ENCODE measurements at places on chromosomes 3 and 15. TPM values are rescaled to one million over a fixed set of nuclear protein-coding genes. Genes with fewer than 3 reads are reported as not detected.

Gene KBTBD13
- not detected for total RNA-seq

GRCh38 chr3:157868196-157868595 is 238.0 kb downstream of the SHOX2 start:
- DNase-seq = no peak
- no peak overlapping the region for H3K4me3 ChIP-seq
- H3K36me3 ChIP-seq = no peaks in the 10 kb centered on the region
- H3K4me1 ChIP-seq = no peaks in the 10 kb centered on the region

DNA sequence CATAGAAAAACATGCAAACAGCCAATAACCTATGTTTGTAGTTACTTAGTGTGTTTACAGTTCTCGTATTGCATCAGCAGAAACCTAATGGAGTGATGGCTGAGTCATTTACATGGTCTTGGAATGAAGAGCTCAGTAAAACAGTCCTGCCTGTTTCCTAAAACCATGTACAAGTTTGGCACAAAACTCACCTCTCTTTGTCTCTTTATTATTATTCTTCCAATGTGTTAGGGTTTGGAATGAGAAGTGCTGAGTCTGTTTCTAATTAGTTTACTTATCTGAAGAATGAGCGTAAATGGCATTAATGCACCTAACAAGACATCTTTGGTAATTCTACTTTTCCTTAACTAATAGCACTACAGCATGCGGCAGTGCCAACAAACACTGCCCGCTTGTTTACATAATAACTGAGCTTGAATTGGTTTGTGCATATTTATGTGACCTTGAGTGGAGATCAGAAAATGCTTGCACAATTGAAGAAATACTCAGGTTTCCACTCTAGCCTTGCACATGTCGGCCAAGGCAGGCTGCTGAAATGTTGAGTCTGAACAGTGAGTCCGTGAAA is 385.4 kb upstream of the SEMA6D start:
- no peak overlapping the region for H3K4me3 ChIP-seq
- no peaks in the 10 kb centered on the region for H3K36me3 ChIP-seq
- no peak overlapping the region for H3K27ac ChIP-seq
- no peaks in the 10 kb centered on the region for H3K27me3 ChIP-seq
- DNase-seq = no peak

GRCh38 chr3:133408366-133408765 is 8.5 kb downstream of the BFSP2 start:
- no peak overlapping the region for H3K4me3 ChIP-seq
- H3K27me3 ChIP-seq = peaks cover 8% of the 10 kb centered on the region
- no peak overlapping the region for H3K27ac ChIP-seq
- DNase-seq = no peak

DNA sequence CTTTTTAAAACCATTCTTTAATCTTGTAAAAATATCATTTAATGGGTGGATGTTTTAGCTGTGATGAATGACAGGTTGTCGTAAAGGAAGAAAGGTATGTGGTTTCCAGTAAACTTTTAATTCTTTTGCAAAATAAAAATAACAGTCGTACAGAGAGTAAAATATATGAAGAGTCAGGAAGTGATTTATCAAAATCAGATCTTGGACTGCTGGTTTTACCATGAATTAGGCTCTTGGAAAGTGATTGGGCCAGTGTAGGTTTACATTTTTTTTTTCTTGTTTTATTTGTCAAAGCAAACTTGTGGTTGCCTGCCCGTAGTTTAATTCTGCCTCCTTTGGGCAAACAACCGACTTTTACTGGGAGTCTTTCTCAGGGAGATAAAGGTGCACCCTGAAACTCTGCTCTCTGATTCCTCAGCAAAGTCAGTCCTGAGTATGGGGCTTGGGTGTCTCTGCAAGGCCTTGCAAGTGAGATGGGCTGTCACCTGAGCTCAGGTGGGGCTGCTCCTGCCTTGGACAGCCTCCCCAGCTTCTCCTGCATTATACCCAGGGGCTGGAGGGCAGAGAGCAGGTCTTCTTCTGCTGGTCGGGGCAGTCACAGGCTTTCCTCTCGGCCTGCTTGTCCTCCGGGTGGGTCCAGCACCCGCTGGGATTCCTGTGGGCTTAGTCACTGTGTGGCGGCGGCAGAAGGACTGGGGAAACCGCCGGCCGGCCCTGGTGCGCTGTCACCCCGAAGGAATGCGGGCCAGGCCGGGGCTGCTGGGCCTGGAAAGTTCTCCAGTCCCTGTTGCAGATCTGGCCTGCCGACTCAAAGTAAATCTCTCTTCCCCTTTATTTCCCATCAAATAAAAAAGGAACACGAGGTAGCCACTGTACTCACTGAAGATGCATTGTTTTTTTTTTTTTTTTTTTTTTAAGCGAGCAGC is 79.0 kb downstream of the IGF1R start:
- no peak overlapping the region for H3K4me3 ChIP-seq
- no peaks in the 10 kb centered on the region for H3K27me3 ChIP-seq
- H3K36me3 ChIP-seq = peaks cover 7% of the 10 kb centered on the region
- DNase-seq = no peak

DNA sequence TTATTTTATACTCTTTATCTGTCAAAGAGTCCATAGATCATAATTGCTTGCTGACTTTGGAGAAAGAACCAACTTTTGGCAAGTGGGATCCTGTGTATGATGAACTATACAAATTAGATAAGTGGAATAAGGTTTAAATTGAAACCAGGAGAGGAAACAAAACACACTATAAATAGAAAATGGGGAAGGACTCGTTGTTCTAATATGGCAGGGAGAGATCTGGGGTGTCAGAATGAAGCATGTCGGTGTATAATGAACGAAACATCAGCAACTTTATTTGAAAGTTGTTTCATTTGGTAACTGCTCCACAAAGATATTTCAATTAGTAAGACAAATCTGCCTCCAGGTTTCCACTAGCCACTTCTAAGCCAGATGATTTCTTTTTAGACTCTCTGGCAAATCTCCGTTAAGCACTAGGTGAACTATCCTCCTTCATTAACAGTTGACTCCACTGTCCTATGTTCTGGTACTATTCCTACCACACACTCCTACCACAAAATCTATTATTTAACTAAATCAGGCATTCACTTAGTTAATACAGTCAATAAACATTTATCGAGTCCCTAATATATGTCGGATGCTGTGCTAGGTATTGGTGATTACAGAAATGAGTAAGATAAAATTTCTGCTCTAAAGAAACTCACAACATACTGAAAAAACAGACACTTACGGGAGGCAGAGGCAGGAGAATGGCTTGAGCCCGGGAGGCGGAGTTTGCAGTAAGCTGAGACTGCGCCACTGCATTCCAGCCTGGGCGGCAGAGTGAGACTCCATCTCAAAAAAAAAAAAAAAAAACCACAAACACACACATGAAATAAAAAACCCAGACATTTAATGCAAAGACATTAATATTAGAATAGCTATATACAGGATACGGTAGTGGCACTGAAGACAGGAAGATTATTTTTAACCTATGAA is 20.1 kb downstream of the SLC15A2 start:
- peaks cover 17% of the 10 kb centered on the region for H3K36me3 ChIP-seq
- H3K27ac ChIP-seq = no peak overlapping the region
- H3K4me1 ChIP-seq = no peaks in the 10 kb centered on the region

DNA sequence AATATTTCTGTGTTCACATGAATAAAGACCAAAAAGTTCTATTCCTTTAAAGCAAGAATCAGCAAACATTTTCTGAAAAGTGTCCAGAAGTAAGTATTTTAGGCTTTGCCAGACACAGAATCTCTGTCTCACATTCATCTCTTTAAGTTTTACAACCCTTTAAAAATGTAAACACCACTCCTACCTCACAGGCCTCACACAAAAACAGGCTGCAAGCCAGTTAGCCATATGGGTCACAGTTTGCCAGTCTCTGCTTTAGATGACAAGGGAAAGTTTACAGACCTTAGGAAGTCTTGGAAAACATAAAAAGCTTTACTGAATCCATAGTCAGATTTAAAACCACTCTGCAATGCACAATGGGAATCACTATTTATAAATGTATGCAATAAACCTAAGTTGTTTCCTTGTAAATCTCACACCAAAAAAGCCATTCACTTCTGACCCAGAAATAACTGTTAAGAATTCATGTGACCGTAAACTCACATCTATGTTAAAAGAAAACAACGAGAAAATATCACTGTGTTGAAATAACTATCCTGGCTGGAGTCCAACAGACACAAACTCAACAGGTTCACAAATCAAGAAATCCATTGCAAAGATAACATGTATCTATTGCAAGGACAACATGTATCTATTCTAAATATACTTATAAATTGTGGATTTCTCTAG is 308.2 kb downstream of the ULK4 start:
- H3K36me3 ChIP-seq = peaks cover under 1% of the 10 kb centered on the region
- H3K4me1 ChIP-seq = no peaks in the 10 kb centered on the region
- no peak overlapping the region for H3K27ac ChIP-seq

DNA sequence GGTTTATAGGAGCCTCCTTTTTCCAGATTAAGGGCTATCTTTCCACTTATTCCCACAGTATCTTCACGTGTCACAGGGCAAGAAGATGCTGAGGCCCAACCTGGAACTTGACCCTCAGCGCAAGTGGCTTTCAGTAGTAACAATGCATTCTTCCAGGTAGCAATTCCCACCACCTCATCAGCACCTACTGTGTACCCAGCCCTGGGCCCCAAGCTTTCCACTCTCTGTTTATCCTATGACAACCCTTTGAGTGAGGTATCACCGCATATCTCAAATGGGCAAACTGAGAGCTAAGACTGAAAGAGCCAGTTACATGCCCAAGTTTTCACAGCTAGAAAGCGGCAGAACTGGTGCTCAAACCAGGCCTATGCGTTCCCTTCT is 88.2 kb downstream of the CPN2 start:
- H3K27me3 ChIP-seq = peaks cover 17% of the 10 kb centered on the region
- DNase-seq = no peak
- H3K27ac ChIP-seq = no peak overlapping the region

GRCh38 chr3:23164746-23165145 is 38.4 kb upstream of the UBE2E2 start:
- no peaks in the 10 kb centered on the region for H3K4me1 ChIP-seq
- no peak overlapping the region for H3K27ac ChIP-seq

- H3K27me3 ChIP-seq = no peaks in the 10 kb centered on the region
- no peak for DNase-seq
- H3K36me3 ChIP-seq = no peaks in the 10 kb centered on the region
- H3K4me3 ChIP-seq = no peak overlapping the region
Observed at GRCh38 chr3:178189854-178190253, 346.4 kb upstream of the KCNMB2 start.

- no peaks in the 10 kb centered on the region for H3K27me3 ChIP-seq
- peaks cover 1% of the 10 kb centered on the region for H3K4me1 ChIP-seq
- H3K4me3 ChIP-seq = no peak overlapping the region
- H3K36me3 ChIP-seq = no peaks in the 10 kb centered on the region
Observed at GRCh38 chr3:128193168-128193567, 39.9 kb downstream of the EEFSEC start.

GRCh38 chr15:74200412-74200815 is 2.2 kb downstream of the STRA6 start:
- no peak overlapping the region for H3K27ac ChIP-seq
- no peak for DNase-seq
- H3K27me3 ChIP-seq = no peaks in the 10 kb centered on the region
- H3K36me3 ChIP-seq = no peaks in the 10 kb centered on the region
- no peaks in the 10 kb centered on the region for H3K4me1 ChIP-seq

Gene CTXN2
- not detected for total RNA-seq

- H3K4me1 ChIP-seq = peaks cover 3% of the 10 kb centered on the region
- no peak for DNase-seq
- peak within 1 kb of the TSS; percentile 28 for H3K4me3 ChIP-seq
- H3K27ac ChIP-seq = no peak within 1 kb of the TSS
- peaks cover 2% of the 10 kb centered on the region for H3K36me3 ChIP-seq
Observed at GRCh38 chr15:88803241-88803919, at the start of gene ACAN. ACAN (plus strand) TSS chr15:88803436; CDS start chr15:88836207, 32,771 bp downstream.

Gene TNFAIP8L3
- total RNA-seq = not detected

Gene CSPG4
- total RNA-seq = not detected

- H3K27me3 ChIP-seq = no peaks in the 10 kb centered on the region
- DNase-seq = no peak
- no peak overlapping the region for H3K27ac ChIP-seq
- no peaks in the 10 kb centered on the region for H3K36me3 ChIP-seq
Observed at GRCh38 chr3:129723558-129724324, 117.3 kb upstream of the PLXND1 start.

GRCh38 chr3:127006781-127007436 is 24.0 kb downstream of the PLXNA1 start:
- no peaks in the 10 kb centered on the region for H3K4me1 ChIP-seq
- DNase-seq = no peak
- H3K36me3 ChIP-seq = no peaks in the 10 kb centered on the region
- no peak overlapping the region for H3K27ac ChIP-seq
- H3K27me3 ChIP-seq = no peaks in the 10 kb centered on the region

Gene GOLGA8J
- total RNA-seq = 0.65 TPM

DNA sequence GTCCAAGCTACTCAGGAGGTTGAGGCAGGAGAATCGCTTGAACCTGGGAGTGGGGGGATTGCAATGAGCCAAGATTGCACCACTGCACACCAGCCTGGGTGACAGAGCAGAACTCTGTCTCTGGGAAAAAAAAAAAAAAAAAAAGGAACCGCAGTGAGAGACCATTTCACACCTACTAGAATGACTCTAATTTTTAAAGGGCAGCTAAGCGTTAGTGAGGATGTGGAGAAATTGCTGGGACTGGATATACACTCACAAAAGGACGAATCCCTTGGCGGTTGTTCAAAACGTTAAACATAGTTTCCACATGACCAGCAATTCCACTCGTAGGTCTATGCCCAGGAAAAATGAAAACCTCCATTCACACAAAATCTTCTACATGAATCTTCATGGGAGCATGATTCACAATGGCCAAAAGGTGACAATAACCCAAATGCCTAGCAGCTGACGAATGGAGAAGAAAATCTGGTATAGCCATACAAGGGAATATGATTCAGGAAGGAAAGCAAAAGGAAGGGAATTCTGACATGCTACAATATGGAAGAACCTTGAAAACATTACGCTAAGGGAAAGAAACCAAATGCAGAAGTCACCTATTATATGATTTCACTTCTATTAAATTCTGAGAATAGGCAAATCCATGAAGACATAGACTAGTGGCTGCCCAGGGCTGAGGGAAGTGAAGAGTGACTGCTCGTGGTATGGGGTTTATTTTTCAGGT is 127.0 kb downstream of the CHSY1 start:
- peak overlapping the region; percentile 78 for H3K27ac ChIP-seq
- DNase-seq = no peak
- H3K4me1 ChIP-seq = peaks cover 76% of the 10 kb centered on the region
- H3K27me3 ChIP-seq = no peaks in the 10 kb centered on the region
- no peak overlapping the region for H3K4me3 ChIP-seq

GRCh38 chr3:31421314-31422048 is 111.2 kb upstream of the STT3B start:
- H3K27ac ChIP-seq = peak overlapping the region; percentile 70
- no peaks in the 10 kb centered on the region for H3K27me3 ChIP-seq
- no peak for DNase-seq
- H3K36me3 ChIP-seq = peaks cover 4% of the 10 kb centered on the region
- peaks cover 6% of the 10 kb centered on the region for H3K4me1 ChIP-seq

DNA sequence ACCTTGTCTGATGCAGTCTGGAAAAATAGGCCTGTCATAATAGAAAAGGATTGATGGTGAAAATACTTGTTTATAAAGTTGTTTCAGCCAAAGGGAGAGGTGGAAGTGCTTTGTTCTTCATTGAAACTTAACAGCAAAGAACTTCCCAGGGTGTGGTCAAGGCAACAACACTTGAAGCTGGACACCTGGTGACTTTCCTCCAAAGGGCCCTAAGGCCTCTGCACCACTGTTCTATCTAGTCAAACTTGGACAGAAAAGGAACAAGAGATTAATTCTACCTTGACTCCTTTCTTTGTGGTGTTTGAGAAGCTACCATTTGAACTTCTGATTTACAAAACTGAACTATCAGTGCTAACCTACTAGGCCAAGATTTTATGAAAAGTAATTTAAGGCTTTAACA is 102.0 kb downstream of the CMSS1 start:
- H3K27ac ChIP-seq = no peak overlapping the region
- no peak for DNase-seq
- no peaks in the 10 kb centered on the region for H3K27me3 ChIP-seq
- H3K4me3 ChIP-seq = no peak overlapping the region
